ENCODE measurements at places on chromosomes 12 and 14. TPM values are rescaled to one million over a fixed set of nuclear protein-coding genes. Genes with fewer than 3 reads are reported as not detected.

DNA sequence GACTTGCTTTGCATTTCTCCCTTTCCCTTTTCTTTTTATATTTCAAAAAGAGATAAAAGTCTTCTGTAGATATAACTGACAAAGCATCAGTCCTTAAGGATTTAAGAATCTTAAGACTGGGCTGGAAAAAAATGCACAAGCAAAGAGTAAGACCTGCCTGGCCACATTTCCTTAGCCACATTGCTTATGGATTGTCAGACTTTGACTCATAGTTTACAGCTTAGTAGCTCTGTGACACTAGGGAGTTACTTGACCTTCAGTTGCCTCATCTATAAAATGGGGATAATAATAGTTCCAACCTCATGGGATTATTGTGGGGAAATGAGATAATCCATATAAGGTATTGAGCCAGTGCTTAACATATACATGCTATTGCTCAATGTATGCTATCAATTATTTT lies 66.4 kb upstream of the STK38L start:
- DNase-seq = no peak

- no peak for DNase-seq
These were observed 1.4 kb downstream of the APAF1 start for GRCh38 chr12:98646294-98647090.

- peak; percentile 87 for DNase-seq
These were observed 29.7 kb downstream of the FAM222A start for GRCh38 chr12:109743076-109743910.

- no peak for DNase-seq
These were observed 38.0 kb downstream of the CNTN1 start for GRCh38 chr12:40730281-40730680.

- DNase-seq = no peak
These were observed 128.8 kb downstream of the FOXG1 start for GRCh38 chr14:28895389-28895788.

DNA sequence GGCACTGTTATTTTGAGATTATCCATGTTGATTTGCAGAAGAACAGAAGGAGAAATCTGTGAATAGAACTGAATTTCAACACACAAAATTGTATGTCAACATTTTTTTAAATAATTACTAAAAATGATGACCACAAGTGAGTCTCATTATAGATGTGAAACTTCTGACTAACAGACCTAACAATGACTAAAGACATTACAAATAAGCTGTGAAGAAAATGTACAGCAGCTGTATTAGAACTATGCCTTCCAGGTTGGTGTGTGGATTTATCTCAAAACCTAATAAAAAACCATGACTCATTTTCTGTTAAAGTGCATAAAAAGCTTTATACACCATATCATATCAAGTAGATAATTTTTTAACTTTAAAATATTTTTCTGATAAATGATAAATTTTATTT lies 22.5 kb upstream of the FOXG1 start:
- DNase-seq = no peak

- DNase-seq = no peak
These were observed 152.1 kb downstream of the MGAT4C start for GRCh38 chr12:86104087-86104486.

DNA sequence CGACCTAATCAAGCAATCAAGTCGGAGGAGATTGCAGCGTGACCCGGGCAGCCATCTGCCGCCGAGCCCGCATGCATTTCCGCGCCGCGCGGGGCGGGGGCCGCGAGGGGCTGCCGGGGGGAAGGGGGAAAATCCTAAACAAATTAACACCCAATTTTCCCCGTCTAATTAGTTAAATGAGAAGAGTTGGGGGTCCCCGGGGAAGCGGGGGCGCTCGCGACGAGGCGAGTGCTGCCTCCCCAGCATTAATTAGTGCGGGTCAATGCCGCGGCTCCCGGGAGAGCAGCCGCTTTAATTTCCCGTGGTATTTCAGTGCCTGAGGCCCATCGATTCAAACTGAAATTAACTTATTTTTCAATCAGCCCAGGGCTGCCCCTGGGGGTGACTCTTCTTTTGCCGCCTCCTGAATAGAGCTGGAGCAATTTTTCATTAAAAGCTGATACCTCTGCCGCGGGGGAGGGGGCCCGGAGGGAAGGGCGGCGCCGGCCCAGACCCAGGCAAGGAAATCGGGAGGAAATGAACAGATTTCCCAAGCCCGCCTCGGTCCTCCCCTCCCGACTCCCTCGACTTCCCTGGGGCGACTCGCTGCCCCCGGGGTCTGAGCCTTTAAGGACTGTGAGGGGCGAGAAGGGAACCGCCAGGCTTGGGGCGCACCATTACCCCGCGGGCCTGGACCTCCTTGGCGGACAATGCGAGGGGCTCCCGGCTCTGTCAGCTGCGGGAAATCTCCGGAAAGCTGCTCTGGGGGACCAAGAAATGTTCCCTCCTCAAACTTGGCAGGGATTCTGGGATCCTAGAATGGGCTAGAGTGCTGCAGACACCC lies 18.9 kb downstream of the VSX2 start:
- DNase-seq = no peak

DNA sequence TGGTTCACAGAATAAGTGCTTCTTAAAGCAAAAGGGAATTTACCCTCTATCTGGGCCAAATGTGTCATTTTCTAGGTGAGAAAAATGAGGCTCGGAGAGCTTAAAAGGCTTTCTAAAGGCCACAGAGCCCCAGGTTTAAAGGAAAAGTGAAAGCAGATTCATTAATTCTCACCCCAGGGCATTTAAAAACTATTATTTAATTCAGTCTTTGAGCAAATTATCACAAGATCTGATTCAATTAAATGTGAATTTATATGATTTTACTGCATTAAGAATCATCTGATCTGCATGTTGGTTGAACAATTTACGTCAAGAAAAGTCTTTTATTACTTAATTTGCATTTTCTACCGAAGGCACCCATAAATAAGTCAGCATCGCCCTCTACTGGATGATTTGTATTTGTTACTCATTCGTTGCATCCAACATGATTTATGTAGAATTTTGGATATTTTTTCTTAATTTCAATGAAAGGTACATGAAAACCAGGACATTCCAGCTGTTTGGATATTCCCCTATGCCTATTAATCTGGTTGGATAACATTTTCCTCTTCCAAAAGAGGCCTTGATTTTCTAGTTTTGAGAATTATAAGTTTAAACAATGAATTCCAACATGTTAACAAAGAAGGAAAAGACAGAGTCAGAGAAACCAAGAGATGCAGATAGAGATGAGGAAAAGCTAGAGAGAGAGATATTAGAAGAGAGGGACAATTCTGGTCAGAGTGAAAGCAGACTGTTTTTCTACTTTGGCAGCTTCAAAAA lies 19.1 kb upstream of the DHRS7 start:
- DNase-seq = no peak

DNA sequence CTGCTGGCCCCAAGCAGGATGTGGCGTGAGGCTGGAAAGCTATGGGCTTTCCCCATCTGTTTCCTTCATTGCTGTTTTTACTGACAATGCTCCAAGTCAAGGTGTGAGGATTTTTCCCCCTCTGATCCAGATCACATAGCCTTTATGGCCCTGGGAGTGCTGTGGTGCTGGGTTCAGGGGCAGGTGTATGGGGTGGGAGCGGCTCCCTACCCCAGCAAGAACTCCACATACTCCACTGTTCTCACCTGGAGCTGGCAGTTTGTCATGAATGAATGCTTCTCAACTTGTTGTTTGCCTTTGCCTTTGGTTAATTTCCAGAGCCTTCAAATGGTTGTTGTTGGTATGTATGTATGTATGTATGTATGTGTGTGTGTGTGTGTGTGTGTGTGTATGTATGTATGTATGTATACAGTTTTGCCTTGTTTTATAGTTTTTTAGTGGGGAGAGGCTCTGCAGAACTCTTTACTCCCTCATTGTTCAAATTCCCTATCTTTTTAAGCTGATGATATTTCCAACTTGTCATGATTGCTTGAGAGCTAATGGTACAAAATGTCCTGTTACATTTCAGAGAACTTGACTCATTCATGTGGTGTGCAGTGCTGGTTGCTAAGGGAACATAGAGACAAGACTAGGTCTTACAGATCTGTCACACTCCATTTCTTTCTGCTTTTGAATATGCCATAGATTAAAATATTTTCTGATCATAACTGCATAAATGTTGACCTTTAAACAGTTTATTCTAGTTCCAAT lies 36.6 kb upstream of the ASPG start:
- DNase-seq = no peak

- no peak for DNase-seq
These were observed 7.6 kb upstream of the STK38L start for GRCh38 chr12:27236498-27236897.

GRCh38 chr12:51132693-51133092 lies 40.2 kb downstream of the TFCP2 start:
- no peak for DNase-seq

GRCh38 chr12:7907009-7907408 lies 29.0 kb downstream of the SLC2A3 start:
- DNase-seq = peak; percentile 11

DNA sequence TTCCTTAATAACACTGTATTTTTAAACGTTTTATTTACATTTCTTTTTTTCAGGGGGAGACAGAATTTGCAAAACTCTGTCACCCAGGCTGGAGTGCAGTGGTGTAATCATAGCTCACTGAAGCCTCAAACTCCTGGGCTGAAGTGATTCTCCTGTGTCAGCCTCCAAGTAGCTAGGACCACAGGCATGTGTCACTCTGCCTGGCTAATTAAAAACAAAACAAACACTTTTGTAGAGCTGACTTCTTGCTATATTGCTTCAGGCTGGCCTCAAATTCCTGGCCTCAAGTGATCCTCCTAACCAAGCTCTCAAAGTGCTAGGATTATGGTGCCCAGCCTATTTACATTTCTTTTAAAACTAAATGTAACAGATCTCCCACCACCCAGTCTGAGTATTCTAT lies 12.7 kb downstream of the CPSF6 start:
- DNase-seq = no peak

DNA sequence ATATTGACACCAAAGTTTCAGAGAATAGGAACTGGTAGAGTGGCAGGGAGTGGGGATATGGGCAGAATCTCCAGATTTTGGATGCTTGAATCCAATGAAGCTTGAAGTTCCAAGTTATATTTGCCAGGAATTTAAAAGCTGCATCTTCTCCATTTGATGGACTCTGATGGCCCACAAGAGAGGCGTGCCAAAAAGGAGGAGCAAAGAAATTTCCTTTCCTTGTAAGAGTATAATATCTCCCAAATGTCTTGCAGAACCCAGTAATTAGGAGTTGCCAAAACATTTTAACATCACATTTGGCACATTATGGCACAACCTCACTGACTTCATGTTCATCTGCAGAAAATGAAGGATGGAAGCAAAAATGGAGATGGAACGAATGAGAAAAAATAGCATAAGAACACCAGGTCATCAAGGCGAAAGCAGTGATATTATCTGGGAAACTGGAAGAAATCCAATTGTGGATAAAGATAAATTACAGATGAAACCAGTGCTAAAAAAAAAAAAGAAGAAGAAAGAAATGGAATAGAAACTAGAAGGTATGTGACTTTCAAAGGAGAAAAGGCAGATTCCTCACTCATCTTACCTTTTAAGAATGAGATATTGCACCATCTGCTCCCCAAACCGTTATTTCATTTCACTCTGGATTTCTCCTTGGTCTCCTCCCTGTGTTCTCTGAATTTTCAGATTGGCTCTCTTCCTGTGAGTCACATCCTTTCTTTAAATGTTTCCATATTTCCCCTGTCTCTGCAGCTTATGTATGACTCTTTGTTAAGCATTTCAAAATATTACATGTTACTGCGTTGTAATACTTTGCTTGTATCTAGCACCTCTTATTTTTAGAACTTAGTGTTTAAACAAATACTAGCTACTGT lies 13.5 kb upstream of the FLRT2 start:
- no peak for DNase-seq

- DNase-seq = peak; percentile 74
These were observed 321.0 kb upstream of the RTL1 start for GRCh38 chr14:101224356-101225156.

DNA sequence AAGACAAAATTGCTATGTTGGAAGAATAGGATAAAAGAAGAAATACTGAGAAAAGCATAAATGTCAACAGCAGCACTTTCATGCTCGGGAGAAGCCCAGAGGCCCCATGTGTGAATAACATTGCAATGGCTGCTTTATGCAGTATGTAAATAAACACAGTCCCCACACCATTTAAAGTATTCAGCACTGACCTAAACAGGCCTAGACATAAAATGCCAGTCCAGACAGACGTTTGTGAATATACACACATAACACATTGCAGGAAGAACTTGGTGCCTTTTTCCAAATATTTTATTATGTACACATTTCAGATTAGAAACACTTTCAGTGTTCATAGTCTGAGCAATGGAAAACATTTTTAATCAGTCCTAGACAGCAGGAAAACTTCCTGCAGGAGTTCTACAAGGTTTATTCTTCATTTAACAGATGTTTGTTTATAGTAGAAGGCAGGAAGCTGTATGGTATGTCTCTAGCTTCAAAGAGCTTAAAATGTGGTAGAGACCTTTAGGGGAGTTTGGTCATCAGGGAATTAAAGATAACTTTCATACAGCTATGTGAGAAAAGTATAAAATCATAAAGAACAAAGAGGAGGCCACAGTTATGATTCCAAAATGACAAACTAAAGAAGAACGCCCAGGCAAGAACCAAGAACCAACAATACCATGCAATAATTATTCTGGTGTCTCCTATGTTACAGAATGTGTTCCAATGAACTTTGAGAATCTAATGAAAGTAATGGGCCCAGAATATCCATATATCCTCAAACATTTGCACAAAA lies 30.6 kb upstream of the SLC38A2 start:
- DNase-seq = no peak

DNA sequence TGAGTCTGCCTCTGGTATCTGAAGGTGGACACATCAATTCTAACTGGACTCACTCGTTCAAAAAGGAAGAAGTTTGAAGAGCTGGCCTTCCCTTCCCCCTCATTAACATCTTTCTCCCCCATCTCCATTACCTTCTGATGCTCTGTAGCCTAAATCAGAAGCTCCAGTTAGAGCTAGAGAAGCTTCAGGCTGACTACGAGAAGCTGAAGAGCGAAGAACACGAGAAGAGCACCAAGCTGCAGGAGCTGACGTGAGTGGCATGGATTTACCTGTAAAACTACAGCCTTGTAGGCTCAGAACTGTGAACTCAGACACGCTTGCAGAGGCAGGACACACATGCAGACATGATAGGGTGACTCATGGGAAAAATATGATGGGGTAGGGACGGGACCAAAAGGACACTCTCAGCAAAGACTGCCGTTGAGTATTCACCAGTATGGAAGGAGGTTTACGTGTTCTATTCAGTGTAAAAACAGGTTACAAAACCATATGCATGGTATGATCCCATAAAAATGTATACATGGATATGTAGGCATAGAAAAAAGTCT lies 14.3 kb upstream of the PIP4K2C start:
- peak; percentile 16 for DNase-seq

GRCh38 chr14:69917287-69917686 lies 38.1 kb downstream of the SMOC1 start:
- no peak for DNase-seq

GRCh38 chr12:56716458-56716857 lies 8.6 kb downstream of the NACA start:
- DNase-seq = peak; percentile 26

The RDH16 gene
- 0.35 TPM for total RNA-seq

The POTEM gene
- total RNA-seq = not detected

The STAC3 gene
- total RNA-seq = 3.9 TPM

The BHLHE41 gene
- 21.0 TPM for total RNA-seq

The CLEC9A gene
- not detected for total RNA-seq

The XRCC3 gene
- 6.3 TPM for total RNA-seq

The CLEC1B gene
- total RNA-seq = not detected

The E2F7 gene
- total RNA-seq = 0.22 TPM

The TMEM263 gene
- 46.2 TPM for total RNA-seq

The KLHL33 gene
- 0.35 TPM for total RNA-seq
